ENCODE measurements at places on chromosomes 16 and 17.

DNA sequence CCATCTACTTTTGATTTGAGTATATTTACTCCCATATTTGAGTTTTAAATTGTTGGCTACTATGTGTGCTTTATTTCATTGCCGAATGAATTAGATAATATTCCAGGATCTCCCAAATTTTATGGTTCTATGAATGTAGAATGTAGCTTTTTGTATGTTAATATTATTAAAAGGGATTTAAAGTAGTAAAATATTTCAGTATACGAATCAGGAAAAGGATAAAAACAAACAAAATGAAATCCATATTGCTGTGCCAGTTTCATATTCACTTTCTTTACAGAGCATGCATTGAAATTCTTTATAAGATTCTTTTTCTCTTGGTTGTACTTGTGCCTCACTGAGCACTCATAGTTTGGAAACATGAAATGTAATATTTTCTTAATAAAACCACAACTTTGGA, 155.1 kb downstream of the CHD9 start:
- DNase-seq, result no peak

GRCh38 chr16:55568207-55568606, 1.7 kb downstream of the CAPNS2 start:
- DNase-seq, result peak; percentile 15

DNA sequence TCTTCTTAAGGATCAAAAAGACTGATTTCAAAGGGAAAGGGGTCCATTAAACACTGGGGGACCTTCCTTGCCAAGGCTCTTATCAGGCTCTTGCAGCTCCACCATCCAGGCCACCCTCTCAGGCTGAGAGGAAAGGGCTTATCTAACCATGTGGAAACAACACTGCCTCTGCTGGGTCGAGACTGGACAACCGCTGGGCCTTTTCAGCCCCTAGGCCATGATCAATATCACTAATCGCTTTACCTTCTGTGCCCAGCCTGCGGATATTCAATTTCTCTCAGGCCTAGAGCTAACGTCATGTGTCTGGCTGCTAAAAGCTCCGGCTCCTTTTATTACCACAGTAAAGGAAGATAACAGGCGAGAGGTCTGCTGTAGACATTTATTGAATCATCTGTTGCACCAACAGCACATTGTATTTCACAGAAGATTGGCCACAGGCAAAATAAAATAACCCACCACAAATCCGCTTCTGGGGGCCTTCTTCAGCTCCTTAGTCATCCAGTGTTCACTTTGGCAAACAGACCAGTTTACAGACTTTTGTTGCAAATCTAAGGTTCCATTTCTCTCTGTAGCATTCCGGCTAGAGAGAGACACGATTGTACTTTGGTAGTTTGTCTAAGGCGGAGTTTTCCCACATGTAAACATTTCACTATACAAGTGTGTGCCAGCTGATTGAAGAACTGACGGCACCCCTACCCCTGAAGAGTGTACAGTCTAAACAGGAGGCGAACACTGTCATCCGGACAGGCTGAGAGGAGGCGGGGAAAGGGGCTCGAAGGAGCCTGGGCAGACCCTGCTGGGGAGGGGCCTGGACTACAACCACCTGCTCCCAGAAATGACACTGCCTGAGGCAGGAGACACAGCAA, 13.9 kb downstream of the CYB561 start:
- peak; percentile 86 for DNase-seq

DNA sequence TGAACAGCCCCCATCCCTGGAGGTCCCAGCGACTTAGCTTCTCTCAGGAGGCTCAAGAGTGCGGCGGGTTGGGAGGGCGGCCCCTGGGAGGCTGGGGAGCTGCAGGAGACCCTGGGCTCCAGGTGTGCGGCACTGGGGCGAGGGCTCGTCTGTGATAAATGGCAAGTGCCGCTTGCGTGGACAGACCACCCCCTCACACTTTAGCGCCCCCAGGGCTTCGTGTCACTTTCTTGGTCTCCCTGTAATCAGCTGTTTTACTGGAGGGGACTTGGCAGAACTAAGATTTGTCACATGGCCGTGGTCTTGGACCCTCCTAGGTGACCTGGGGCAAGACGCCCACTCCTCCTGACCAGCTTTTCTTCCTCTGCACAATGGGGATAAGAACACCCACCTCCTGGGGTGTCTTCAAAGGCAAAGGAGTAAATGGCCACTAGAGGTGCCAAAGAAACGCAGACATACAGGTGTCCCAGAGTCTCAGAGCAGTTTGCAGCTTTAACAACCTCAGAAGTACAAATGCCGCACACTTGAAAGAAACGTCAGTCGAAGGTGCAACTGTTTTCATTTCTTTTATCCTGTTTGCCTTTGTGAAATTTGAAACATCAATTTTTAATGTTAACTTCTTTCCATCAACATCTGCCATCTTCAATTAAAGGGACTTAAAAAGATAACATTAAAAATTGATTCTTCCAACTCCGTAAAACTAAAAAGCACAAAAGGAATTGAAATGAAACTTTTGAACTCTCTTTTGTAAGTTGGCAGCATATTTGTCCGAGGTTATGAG, 946 bp downstream of the OSGIN1 start:
- peak; percentile 30 for DNase-seq

- DNase-seq, result no peak
Observed at GRCh38 chr16:65964752-65965151, 401.7 kb upstream of the CDH5 start.

GRCh38 chr17:72165867-72166439, 45.1 kb downstream of the SOX9 start:
- no peak for DNase-seq

DNA sequence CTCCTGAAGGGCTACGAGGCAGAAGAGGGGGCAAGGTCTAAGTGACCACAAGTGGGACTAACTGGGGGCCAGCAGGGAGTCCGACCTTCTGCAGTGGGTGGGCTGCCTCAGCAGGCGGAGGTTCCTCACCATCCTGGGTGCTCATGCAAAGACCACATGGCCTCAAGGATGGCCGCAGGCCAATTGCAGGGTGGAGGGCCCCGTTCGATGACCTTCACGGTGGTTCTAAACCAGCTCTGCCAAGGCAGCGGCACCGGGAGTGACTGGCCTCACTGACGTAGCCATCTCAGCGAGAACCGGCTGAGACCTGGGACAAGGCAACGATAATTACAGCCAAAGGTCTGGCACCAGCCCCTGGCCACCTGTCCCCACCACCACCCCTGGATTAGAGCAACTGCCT, 5.7 kb downstream of the SMIM5 start:
- no peak for DNase-seq

GRCh38 chr17:1758807-1759206, 3.1 kb upstream of the SERPINF1 start:
- no peak for DNase-seq

- no peak for DNase-seq
Observed at GRCh38 chr17:9204637-9205329, 183.5 kb downstream of the NTN1 start.

- DNase-seq, result no peak
Observed at GRCh38 chr17:32854832-32855389, 22.0 kb downstream of the MYO1D start.

- no peak for DNase-seq
Observed at GRCh38 chr16:54288030-54288834, 1.6 kb upstream of the IRX3 start.

DNA sequence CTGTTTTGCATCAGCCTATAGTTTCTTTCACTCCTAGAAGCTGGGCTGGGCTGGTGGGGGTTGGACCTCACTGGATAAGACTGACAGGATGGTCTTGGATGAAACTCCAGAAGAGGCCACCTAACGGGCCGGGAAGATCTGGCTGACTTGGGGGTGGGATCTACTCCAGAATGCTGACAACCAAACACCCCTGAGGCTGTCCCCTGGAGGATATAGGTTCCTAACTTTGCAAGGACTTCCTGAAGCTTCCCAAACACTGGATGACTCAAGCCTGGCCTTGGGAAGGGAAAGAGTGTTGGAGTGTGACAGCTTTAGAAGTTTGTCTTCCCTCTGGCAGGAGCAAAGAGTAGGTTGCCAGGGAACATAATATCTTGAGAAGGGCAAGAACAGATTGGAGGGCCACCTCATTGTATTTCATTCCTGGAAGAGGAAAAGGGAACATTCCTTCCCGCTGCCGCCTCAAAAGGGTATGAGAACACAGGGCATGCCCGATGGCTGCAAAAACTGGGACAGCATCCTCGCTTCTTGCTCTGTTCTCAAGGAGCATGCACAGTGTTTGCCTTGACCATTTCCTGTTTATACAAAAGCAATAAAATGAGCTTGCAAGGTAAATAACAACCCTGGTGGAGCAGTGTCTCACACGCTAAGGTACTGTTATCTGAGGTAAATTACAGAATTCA, 6.8 kb upstream of the CYB5B start:
- DNase-seq, result peak; percentile 74
